ENCODE measurements at places on chromosomes 13 and 19.

- no peak for DNase-seq
These were observed 666.6 kb upstream of the ARGLU1 start for GRCh38 chr13:107234319-107235073.

DNA sequence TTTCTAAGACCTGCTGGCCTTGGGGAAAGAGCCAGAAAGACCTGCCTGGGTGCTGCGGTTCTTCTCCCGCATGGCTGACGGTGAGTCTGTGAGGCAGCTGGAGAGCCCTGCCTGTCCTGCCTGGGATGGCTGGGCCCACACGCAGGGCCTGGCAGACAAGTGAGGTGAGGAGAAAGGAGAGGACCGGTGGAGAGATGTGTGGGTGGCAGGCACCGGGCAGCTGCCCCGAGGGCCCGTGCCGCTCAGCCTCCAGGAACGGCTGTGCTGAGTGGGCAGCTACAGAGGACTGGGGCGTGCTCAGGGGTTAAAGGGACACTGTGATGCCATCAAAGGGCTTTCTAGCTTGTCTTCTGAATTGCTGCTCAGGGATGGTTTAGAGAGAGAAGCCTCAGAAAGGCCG, 53.8 kb downstream of the MLLT1 start:
- no peak for DNase-seq

DNA sequence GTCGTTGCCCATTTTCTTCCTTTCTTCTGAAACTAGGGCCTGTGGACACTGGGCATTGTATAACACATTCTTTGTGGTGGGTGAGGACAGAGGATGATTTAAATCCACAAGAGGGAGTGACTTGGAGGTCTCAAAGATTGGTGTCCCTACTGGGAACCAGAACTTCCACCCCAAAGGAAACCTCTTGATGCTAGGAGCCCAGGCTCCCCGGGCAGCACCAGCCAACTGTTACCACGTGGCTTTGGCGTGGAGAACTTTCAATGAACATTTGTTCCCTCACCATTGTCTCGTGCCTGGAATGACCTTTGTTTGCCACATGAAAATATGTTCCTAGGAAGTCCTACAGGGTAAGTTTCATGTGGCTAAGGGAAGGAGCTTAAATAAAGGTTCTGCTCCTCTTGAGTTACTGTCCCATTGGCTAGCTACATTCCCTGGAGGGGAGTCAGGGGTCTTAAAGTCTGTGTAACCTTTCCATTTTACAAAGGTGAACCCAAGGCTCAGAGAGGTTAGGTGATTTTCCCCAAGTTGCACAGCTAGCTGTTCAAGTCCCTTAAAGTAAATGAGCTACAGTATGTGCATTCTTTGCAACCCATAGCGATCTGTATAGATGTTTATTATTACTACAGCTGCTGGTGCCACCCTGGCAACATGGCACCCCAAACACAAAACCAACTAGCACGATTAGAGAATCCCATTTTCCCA, 5.0 kb upstream of the CDX2 start:
- DNase-seq: no peak

- no peak for DNase-seq
These were observed 12.1 kb upstream of the GPR4 start for GRCh38 chr19:45613926-45614725.

DNA sequence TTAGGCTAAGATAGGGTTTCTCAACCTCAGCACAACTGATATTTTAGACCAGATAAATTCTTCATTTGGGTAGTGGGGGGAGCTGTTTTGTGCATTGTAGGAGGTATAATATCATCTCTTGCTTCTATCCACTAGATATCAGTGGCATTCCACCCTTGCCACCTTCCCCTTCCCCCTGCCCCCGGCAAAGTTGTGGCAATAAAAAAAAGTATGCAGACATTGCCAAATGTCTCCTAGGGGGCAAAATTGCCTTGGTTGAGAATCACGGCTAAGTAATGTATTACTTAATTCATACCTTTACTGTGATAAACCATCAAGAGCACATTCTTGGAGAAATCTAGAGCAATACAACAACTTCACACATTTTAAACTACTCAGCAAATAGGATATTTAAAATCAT, 51.4 kb downstream of the UBL3 start:
- DNase-seq: no peak

- DNase-seq: no peak
These were observed 5.7 kb downstream of the NDFIP2 start for GRCh38 chr13:79486433-79487188.

- no peak for DNase-seq
These were observed 13.3 kb upstream of the ACP7 start for GRCh38 chr19:39070888-39071287.
